H1 (cell line): ENCODE measurements at places on chromosomes 1 and 21. TPM values are rescaled to one million over a fixed set of nuclear protein-coding genes. Genes with fewer than 3 reads are reported as not detected.

The CD164L2 gene
- 3.3 and 3.8 TPM in 2 replicates for total RNA-seq

GRCh38 chr1:167915569-167915968 lies 1.6 kb upstream of the ADCY10 start:
- no peak for DNase-seq

DNA sequence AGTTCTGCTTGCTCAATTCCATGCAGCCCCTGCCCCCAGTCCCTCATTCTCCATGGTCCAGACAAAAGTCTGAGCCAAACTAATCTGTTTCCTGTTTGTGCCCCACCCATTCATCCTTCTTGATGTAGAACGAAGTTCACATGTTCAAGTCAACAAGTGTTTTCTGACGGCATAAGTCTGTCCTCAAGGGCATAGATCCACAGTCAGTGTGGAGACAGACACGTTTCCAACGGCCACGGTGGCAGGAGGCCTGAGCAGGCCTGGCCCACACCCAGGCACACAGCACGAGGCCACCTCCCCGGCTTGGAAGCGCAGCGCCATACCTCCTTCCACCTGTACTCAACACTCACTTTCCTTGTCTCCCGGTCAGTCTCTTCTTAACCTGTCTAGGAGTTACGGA lies 16.1 kb downstream of the ADORA1 start:
- no peak for DNase-seq

GRCh38 chr1:66520655-66521054 lies 13.3 kb upstream of the SGIP1 start:
- DNase-seq = no peak

DNA sequence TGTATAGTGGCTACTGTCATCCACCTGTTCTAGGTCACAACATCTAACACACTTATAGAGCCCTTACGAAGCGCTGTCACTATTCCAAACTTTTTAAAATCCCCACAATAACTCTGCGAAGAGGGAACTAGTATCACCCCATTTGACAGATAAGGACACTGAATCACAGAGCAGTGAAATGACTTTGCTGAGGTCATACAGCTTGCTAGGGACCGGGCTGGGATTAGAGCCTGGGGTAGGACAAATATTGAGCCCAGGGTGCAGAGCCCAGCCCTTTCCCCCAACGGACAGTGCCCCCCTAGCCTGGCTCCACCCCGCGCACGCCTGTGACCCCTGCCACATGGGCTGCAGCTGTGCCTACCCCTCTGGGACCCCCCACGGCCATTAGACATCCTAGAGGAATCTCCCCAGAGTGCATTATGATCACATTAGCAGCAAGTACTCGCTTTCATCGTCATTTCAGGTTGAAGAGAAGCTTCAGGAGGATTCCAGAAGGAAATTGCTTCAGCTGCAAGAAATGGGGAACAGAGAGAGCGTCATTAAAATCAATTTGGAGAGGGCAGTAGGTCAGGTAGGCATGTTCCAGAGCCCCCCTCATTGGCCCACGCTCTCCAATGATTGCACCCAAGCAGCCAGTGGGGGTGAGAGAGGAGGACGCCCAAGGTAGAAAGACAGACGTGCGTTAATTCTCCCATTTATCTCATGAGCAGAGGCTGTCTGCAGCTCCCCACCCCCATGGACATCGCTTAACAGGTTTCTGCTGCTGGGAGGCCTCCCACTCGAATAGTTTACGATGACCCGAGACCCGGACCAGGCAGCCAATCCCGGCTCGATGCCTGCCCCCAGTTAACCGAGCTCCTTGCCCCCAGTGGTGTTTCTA lies 77.2 kb downstream of the FHAD1 start:
- DNase-seq = no peak

DNA sequence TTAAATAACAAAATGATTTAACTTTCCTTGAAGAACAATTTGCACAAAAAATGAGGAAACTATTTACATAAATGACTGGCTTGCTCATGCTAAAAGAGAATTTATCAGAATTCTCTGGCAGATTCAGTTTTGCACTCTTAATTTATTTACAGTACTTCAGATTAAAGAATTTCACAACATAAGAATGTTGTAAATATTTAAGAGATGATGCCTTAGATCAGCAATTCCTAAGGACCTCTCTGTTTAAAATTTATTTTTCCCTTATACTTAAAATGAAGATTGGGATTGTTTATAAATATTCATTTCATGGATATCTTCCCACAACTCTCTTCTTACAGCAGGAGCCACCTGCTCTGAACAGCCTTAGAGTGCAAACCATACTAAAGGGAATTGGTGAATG lies 120.8 kb downstream of the OLFM3 start:
- no peak for DNase-seq
